Activated CD8-positive, alpha-beta T cell treated with anti-CD3 and anti-CD28 coated beads for 36 hours (primary cell): ENCODE measurements at places on chromosomes 11 and 22. TPM values are rescaled to one million over a fixed set of nuclear protein-coding genes. Genes with fewer than 3 reads are reported as not detected.

- no peak for DNase-seq
Observed at GRCh38 chr11:65806979-65807378, 20.1 kb downstream of the OVOL1 start.

GRCh38 chr11:70575396-70576060 is 177.2 kb downstream of the CTTN start:
- no peak for DNase-seq

GRCh38 chr11:75562836-75563484 is 907 bp downstream of the SERPINH1 start:
- DNase-seq = no peak

DNA sequence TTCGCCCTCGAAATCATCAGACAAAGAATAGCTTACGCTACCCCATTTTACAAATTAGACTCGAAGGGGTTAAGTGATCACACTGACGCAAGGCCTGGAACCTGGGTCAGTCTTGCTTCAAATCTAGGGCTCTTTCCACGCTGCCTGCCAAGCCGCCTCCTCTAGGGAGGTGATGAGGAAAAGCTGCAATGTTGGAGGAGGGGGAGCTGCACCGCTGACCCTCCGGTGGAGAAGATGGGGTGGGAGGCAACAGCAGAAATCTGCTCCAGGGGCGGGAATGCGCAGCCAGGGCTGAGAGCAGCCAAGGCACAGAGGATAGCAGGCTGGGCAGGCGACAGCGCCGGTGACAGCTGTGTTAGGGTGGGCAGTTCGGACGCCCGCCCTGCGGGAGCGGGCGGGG is 595 bp downstream of the SYVN1 start:
- no peak for DNase-seq

DNA sequence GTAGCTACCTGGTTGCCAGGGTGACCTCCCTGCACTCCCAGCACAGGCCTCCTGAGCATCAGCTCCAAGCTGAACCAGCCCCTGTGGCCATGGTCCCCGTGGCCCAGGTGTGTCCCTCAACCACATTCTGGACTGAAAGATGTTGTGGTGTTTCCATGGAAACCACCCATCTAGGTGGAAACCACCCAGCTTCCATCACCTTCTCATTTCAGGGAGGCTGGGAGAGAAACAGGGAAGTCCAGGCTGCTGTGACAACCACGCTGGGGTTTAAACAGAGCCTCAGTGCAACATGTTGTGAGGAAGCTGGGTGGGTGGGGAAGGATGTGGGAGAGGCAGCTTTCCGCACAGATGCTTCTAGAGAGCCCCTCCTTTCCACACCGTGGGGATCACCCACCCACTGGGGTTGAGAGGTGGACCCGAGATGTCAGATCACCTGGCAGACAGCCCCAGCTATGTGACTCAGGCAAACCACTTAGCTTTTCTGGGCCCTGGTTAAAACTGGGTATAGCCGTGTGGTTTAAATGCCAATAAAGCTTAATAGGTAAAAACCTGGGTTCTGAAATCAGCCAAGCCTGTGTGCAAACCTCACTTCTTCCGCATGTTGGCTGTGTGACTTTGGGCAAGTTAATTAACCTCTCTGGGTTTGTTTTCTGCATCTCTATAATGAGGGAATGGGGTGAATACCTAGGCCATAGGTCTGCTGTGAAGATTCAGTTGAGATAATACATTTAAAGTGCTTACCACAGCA is 46.4 kb downstream of the CD82 start:
- DNase-seq = peak; percentile 90

KRTAP5-11 gene
- not detected for total RNA-seq

DDX17 gene
- 320 TPM for total RNA-seq
